ENCODE measurements at places on chromosomes 1 and 21.

DNA sequence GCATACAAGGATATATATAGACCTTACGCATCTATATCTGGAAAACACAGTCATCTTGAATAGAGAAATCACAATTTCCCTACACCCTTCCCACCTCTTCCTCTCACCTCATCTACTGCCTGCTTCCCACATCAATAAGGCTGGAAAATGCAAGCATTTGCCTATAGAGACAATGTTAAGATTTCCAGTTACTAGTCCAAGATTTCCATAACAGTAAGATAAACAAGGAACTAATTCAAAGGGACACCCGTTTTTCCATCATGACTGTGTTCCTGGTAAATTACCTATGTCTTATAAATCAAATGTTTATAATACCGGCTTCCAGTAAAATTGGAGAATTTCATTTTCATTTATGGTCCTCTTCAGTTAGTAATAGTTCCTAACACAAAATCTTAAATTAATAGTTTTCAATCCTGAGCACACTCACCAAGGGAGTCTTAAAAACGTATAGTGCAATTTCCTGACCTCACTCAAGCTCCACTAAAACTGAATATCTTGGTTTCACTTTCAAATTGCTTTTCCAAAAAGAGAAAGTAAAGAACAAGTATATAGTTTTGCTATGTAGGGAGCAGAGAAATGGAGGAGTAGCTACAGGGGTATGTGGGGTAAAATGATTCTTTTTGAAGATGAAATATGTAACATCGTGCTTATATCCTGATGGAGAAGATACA lies 398.7 kb downstream of the PLPP3 start:
- no peak for DNase-seq

GRCh38 chr21:38675182-38675824 lies 130.4 kb upstream of the ETS2 start:
- no peak for DNase-seq

DNA sequence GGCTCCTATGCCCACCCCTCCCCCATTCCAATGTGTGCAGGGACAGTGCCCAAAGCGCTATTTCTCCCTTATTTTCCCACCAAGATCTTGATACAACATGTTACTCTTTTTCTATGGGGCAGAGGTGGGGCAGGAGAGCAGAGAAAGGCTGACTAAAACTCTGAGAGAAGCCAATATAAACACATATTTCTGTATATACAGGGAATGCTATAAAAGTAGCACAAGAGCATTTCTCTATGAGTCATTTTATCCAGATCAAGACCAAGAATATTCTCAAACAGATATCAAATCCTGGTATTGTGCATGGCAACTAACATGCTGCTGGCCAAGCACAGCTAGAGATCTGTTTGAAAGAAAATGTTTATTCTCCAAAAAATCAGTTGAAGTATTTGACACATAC lies 7.3 kb downstream of the WDR26 start:
- no peak for DNase-seq

- no peak for DNase-seq
Observed at GRCh38 chr1:191624044-191624443, 534.2 kb upstream of the RGS18 start.

DNA sequence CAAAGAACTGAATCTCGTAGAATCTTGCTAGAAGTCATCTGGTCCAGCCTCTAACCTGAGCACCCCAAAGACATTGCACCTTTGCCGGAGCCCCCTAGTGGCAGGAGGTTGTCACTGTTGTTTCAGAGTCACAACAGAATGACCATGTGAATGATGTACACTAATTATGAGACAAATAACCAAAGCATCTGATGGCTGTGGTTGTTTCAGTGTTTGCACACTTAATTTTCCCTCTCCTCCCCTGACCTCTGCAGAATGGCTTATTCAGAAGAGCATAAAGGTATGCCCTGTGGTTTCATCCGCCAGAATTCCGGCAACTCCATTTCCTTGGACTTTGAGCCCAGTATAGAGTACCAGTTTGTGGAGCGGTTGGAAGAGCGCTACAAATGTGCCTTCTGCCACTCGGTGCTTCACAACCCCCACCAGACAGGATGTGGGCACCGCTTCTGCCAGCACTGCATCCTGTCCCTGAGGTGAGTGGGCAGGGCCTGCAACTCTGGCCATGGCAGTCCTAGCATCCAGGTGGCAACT lies 26.4 kb downstream of the TRAF5 start:
- DNase-seq = peak; percentile 54

DNA sequence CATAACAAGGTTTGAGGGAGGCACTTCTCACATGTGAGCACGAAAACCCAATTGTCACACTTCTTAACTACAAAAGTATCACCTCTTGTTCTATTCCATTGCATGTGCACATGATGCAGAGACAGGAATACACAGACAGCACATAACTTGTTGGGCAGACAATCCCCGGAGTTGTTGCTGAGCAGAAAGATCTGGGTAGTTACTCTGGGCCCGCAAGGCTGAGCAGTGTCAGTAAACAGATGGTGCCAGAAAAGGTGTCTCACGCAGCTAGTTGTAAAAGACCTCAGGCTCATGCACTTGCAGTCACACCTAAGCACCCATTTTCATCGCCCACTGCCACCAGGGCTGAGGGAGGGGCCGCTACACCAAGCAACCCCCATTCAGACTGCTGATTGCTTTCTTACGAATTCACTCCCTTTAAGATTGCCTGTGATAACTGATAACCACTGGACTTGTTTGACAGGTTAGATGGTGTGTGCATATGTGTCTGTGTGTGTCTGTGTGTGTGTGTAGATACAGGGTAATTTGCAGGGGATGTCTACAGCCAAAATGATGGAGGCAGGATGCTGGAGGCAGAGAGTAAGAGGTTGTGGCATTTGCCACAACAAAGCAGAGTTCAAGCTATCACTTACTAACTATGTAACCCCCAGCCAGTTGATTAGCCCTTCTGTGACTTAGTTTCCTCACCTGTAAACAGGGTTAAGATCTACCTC lies 4.2 kb downstream of the LGR6 start:
- no peak for DNase-seq

GRCh38 chr1:218686258-218686657 lies 341.1 kb downstream of the TGFB2 start:
- DNase-seq = no peak

GRCh38 chr1:8326265-8326664 lies 8.4 kb downstream of the SLC45A1 start:
- DNase-seq = no peak

DNA sequence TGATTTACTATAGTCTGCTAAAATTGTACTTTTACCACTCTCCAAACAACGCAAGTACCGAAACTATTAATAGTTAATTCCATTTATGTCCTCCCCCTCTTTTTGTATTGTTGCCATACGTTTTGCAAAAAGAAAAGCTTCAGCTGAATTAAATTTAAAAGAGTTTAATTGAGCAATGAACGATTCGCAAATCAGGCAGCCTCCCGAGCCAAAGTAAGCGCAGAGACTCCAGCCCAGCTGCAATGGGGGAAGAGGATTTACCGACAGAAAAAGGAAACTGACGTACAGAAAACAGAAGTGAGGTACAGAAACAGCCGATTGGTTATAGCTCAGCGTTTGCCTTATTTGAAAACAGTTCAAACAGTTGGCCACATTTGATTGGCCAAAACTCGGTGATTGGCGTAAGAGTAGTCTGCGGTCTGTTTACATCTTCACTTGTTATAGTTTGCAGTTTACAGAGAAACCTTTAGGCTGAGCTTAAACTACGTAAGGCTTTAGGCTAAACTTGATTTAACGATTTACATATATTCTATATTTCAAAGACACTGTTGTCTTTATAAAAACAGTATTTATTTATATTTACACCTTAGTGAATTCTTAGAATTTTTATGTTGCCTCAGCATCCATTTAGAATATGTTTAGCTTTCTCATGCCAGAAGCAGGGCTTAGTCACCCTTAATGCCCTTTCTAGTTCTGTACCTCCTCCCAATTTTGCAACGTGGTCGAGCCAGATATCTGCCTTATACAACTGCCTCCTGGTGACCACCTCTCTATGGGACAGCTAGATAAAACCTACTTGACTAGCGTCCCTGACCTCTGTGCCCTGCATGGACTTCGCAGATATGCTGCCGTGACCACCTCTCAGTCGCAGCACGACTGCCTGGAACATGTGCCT lies 23.8 kb downstream of the CR1 start:
- DNase-seq = no peak

DNA sequence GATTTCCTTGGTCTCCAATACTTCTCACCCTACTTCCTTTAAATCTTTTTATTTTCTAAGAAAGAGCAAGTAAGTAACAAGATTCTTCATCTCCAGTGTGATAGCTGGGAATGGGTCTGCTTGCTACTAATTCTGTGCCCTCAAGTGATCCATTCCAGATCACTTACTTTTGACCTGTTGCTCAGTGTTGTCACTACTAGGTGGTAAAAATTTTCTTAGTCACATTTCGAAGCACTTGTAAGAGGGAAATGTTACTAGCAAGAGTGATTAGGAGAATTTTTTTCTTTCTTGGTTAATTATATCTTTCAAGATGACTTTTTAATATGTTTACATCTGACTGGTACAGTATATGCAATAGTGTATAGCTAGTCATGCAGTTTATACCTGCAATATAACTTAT lies 2.2 kb downstream of the UBAP2L start:
- DNase-seq = no peak

GRCh38 chr1:27724961-27725373 lies 794 bp upstream of the FAM76A start:
- no peak for DNase-seq

DNA sequence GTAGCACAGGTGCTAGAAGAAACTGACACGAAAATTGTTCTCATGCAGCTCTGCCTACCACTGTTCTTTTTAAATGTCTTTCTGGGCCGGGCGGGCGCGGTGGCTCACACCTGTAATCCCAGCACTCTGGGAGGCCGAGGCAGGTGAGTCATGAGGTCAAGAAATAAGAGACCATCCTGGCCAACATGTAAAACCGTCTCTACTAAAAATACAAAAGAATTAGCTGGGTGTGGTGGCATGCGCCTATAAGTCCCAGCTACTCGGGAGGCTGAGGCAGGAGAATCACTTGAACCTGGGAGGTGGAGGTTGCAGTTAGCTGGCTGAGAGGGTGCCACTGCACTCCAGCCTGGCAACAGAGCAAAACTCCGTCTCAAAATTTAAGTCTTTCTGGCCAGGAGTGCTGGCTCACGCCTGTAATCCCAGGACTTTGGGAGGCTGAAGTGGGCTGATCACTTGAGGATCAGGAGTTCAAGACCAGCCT lies 947 bp upstream of the RIT1 start:
- no peak for DNase-seq

- DNase-seq = no peak
Observed at GRCh38 chr1:11339346-11340232, 66.6 kb downstream of the UBIAD1 start.

- no peak for DNase-seq
Observed at GRCh38 chr1:41582851-41583657, 98.6 kb upstream of the EDN2 start.

DNA sequence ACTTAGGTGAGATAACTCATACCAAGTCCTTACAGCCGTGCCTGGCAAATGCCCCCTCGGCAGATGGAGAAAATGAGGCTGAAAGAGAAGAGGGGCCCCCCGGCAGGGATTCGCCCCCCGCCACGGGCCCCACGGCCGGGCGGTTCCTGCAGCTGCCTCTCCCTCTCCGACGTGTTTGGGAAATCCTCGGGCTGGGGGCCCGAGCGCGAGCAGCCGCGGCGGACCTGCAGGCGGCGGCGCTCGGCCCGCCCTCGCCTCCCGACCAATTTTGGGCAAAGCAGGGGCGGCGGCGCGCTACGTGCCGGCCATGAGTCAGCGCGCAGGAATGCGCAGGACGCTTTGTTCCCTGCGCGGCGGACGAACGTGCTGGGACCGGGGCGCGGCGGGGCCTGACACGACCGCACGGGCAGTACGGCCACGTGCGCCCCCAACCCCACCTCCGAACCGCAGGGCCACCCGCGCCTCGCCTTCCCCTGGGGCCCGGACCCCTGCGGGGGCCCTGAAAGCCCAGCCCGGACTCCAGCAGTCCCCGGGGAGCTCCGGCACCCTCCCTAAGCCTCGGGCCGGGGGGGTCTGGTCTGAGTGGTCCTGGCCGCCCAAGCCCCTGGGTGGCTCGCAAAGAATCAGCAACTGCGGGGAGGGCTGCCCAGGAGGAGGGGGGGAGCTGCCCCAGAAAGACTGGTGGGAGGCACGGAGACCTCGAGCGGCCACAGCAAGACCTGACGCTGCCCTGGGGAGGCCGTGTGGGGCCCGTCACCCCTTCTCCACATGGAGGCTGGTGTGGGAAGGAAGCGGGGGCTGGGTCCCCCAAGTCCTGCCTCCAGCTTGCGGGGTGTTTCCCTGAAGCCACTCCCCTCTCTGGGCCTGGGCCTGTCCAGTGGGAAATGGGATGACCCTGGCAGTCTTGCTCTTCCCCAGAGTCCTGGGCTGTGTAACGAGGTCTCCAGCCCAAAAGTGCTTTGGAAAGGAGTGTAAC lies 11.9 kb upstream of the EDN2 start:
- DNase-seq = peak; percentile 39

GRCh38 chr1:210551899-210552298 lies 223.2 kb downstream of the HHAT start:
- no peak for DNase-seq

DNA sequence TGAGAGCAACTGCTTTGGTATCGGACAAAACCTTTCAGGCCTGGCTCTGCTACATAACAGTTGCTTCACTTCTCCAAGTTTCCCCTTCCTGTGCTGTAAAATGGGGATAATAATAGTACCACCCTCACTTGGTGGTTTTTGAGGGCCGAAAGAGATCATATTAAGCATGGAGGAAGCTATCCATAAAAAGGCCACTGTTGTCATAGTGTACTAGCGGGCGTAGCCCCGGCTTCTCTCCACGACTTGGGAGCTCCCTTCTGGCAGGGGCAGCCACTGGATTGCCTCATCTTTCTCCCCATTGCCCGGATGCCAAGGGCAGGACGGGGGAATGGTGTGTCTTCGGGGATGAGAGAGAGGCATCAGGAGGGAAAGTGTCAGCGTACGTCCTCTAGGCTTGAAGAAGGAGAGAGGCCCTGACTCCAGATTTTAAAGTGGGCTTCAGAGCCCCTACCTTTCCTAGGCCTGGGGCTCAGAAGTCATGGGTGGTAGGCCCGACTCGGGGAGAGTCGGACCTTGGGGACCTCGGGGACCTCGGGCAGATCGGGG lies 548 bp upstream of the MFSD2A start:
- no peak for DNase-seq

DNA sequence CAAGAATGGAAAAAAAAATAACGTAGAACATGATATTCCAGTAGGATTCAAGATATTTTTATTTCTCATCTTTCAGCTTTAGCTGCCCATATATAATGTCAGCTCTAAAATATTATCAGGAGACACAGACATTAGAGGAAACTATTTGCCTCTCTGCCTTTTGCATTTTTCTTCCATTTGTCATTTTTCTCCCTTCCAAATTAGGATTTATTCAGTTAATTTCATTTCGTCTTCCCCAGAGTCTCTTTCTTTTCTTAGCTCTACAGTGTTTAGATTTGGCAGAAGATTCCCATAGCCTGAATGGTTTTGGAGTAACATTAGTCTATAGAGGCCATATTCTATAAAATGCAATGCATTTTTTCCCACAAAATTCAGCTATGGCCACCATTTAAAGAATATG lies 5.1 kb upstream of the ENAH start:
- DNase-seq = no peak

- peak; percentile 50 for DNase-seq
Observed at GRCh38 chr1:145926686-145927062, 610 bp downstream of the RBM8A start.

GRCh38 chr1:114040273-114041015 lies 61.2 kb downstream of the OLFML3 start:
- no peak for DNase-seq
